Spinal cord (tissue), 10 donors: ENCODE measurements at places on chromosomes 2 and 18. TPM values are rescaled to one million over a fixed set of nuclear protein-coding genes. Genes with fewer than 3 reads are reported as not detected.

DNA sequence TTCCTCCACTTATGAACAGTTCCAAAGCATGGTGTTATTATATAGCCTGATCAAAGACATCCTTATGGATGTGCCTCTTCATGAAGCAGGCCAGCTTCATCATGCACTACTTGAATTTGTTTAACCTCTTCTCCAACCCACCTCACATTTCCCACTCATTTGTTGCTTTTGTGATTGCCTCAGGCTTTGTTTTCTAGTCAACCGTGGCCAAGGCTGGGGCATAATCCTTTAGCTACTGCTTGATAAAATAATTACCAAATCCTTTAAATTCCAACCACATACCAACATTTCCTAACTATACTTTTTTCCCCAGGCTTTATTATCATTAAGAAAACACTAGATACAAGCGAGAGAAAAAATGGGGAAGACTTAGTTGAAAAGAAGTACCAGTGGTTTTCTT lies 39.6 kb upstream of the SCN1A start:
- H3K27ac ChIP-seq: no peak overlapping the region
- no peaks in the 10 kb centered on the region for H3K36me3 ChIP-seq
- no peak overlapping the region for H3K4me3 ChIP-seq
- no peak for DNase-seq
- H3K4me1 ChIP-seq: no peaks in the 10 kb centered on the region

GRCh38 chr18:78448591-78448990 lies 531.0 kb upstream of the SALL3 start:
- no peak overlapping the region for H3K4me3 ChIP-seq
- peaks cover 10% of the 10 kb centered on the region for H3K4me1 ChIP-seq
- H3K27ac ChIP-seq: no peak overlapping the region
- no peak for DNase-seq

DNA sequence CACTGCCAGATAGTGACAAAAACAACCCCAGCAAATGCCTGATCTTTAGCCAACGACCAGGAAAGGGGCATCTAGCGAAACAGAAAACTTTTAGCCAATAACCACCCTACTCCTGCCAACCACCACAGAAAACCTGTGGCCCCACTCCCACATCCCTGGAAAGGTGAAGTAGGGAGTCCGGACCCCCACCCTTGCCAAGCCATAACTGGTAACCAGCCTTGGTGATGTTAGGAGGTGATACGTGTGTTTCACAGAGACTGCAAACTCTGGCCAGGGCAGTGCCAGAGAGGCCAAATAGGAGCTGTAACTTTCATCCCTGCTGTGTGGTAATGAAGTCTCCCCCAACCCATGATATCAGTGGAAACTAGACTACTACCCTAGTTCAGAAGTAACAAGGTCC lies 27.6 kb downstream of the SCTR start:
- H3K27ac ChIP-seq: no peak overlapping the region
- DNase-seq: no peak
- no peaks in the 10 kb centered on the region for H3K36me3 ChIP-seq
- no peaks in the 10 kb centered on the region for H3K4me1 ChIP-seq
- no peaks in the 10 kb centered on the region for H3K27me3 ChIP-seq

GRCh38 chr2:169771612-169772011 lies 27.1 kb upstream of the SSB start:
- H3K36me3 ChIP-seq: peaks cover 12% of the 10 kb centered on the region
- no peak overlapping the region for H3K27ac ChIP-seq
- no peak overlapping the region for H3K4me3 ChIP-seq
- peaks cover 15% of the 10 kb centered on the region for H3K4me1 ChIP-seq

GRCh38 chr18:32208023-32208422 lies 18.2 kb downstream of the MEP1B start:
- no peak overlapping the region for H3K27ac ChIP-seq
- no peak for DNase-seq
- H3K4me1 ChIP-seq: no peaks in the 10 kb centered on the region
- no peaks in the 10 kb centered on the region for H3K36me3 ChIP-seq
- no peak overlapping the region for H3K4me3 ChIP-seq

DNA sequence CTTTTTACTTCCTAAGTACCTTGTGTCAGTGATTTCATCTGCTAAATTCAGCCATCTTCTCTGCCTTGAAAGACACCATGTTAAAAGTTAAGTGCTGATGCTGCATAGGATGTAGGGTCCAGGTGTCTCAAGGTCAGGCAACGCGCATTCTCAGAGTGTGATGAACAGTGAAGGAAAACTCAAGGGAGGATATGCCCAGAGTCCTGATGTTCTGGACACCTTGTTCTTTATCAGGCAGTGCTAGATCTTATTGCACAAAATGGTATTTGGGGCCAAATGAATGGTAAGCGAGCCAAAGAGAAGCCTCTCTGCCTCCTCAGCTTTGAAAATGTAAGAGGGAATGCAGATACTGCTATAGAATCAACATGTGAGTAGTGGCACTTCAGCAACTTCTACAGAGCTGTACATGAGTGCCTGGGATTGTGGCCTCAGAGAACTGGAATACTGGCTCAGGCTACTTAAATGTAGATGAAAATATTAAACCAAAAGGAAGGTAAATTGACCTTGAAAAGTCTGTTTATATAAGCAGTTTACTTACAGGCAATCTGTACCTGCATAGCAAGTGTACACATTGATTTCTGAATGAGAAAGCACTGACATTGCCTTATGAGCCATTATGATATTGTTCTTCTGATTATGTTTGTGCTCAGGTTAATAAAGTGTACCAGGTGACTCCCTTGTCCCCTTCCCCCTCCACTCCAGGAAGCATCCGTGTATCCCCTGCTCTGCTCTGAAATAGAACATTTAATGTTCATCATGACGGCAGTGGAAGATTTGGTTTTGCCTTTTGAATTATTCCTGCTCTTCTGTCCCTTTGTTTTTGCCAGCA lies 86.7 kb upstream of the RANBP2 start:
- H3K27ac ChIP-seq: no peak overlapping the region
- H3K36me3 ChIP-seq: no peaks in the 10 kb centered on the region
- no peak overlapping the region for H3K4me3 ChIP-seq
- no peaks in the 10 kb centered on the region for H3K27me3 ChIP-seq
- no peak for DNase-seq

- no peaks in the 10 kb centered on the region for H3K36me3 ChIP-seq
- H3K4me3 ChIP-seq: no peak overlapping the region
- H3K27me3 ChIP-seq: no peaks in the 10 kb centered on the region
- no peak for DNase-seq
Observed at GRCh38 chr2:145764631-145765030, 1244.7 kb upstream of the ZEB2 start.

Gene VIT
- total RNA-seq: 3.8 TPM
